T-helper 17 cell (primary cell): ENCODE measurements at places on chromosomes 7 and 10. TPM values are rescaled to one million over a fixed set of nuclear protein-coding genes. Genes with fewer than 3 reads are reported as not detected.

The TAS2R4 gene
- 0.37 TPM for total RNA-seq

The ADCYAP1R1 gene
- total RNA-seq = not detected

The ZPBP gene
- not detected for total RNA-seq

DNA sequence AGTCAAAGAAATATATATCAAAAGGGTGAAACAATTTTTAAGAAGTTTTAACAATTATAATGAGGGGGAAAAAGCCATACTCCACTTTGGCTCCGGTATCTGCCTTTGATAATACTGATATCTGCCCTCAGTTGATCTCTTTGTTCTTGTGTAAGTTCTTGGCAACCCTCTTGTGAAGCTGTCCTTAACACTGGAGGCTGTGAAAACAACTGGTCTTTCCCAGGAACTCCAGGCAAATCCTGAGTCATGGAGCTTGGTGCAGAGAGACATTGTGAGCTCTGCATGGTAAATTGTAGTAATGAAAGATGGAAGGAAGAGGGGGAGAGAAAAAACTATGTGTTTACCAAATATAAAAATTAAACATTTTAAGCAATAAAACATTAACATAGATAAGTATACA is 11.9 kb upstream of the ERVW-1 start:
- H3K27me3 ChIP-seq = no peaks in the 10 kb centered on the region
- H3K4me3 ChIP-seq = no peak overlapping the region
- DNase-seq = no peak
- peaks cover 2% of the 10 kb centered on the region for H3K36me3 ChIP-seq
- H3K4me1 ChIP-seq = no peaks in the 10 kb centered on the region

The TMEM26 gene
- not detected for total RNA-seq

The ELMO1 gene
- total RNA-seq = 160 TPM

The VWC2 gene
- not detected for total RNA-seq

GRCh38 chr10:22017283-22018020 is 13.9 kb upstream of the DNAJC1 start:
- no peak overlapping the region for H3K27ac ChIP-seq
- peaks cover 2% of the 10 kb centered on the region for H3K36me3 ChIP-seq
- peaks cover 8% of the 10 kb centered on the region for H3K4me1 ChIP-seq
- H3K4me3 ChIP-seq = no peak overlapping the region
- no peak for DNase-seq
- H3K27me3 ChIP-seq = peaks cover 33% of the 10 kb centered on the region

DNA sequence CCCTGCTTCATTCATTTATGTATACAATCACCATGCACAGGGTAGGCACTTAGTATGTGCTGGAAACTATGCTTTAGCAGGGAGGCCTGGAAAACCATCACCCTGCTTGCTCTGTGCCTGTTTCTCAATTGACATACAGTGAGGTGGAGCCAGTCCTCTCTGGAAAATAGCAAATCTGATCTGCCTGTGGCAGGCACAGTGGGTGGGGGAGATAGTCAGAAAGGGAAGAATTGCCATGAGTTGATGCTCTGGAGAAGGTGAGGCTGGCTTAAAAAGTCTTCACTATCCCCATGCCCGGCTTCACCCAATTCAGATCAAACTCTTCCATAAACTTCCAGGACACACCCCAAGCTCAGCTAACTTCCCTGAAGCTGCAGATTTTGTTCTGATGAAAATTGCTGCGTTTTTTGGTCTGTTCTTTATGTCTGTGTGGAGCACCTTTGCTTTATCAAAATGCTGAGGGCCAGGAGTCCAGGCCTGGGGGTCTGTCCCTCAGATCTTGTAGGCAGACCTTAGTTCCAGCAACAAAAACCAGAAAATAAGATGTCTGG is 84.8 kb downstream of the ANK3 start:
- H3K27ac ChIP-seq = no peak overlapping the region
- no peak for DNase-seq
- H3K27me3 ChIP-seq = no peaks in the 10 kb centered on the region
- peaks cover 6% of the 10 kb centered on the region for H3K4me1 ChIP-seq
- H3K4me3 ChIP-seq = no peak overlapping the region

- no peak overlapping the region for H3K27ac ChIP-seq
- no peaks in the 10 kb centered on the region for H3K27me3 ChIP-seq
- no peak for DNase-seq
- H3K4me1 ChIP-seq = no peaks in the 10 kb centered on the region
- no peaks in the 10 kb centered on the region for H3K36me3 ChIP-seq
Observed at GRCh38 chr7:158237672-158238335, 349.8 kb downstream of the PTPRN2 start.

GRCh38 chr7:148547951-148548350 is 42.6 kb upstream of the C7orf33 start:
- H3K27me3 ChIP-seq = peaks cover 5% of the 10 kb centered on the region
- H3K27ac ChIP-seq = no peak overlapping the region
- H3K4me3 ChIP-seq = no peak overlapping the region
- no peaks in the 10 kb centered on the region for H3K36me3 ChIP-seq
- DNase-seq = no peak

The CCL24 gene
- total RNA-seq = not detected

DNA sequence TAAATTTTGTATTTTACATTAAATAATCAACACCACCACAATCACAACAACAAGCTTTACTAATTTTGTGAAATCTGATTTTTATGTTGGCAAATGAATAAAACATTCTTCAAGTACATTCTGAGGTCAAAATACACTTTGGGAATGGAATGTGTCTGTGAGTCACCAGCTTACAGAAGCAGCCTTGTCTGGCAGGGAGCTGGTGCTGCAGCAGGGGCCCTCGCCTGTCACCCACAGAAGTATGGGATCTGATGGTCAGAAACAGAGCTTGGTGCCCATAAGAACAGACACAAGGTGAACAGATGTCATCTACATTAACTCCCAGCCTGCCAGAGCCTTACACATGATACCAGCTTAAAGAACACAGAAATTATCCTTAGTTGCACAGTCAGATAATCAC is 496.9 kb downstream of the CCSER2 start:
- no peak overlapping the region for H3K27ac ChIP-seq
- no peak overlapping the region for H3K4me3 ChIP-seq
- DNase-seq = no peak
- no peaks in the 10 kb centered on the region for H3K36me3 ChIP-seq
- H3K4me1 ChIP-seq = peaks cover 2% of the 10 kb centered on the region

DNA sequence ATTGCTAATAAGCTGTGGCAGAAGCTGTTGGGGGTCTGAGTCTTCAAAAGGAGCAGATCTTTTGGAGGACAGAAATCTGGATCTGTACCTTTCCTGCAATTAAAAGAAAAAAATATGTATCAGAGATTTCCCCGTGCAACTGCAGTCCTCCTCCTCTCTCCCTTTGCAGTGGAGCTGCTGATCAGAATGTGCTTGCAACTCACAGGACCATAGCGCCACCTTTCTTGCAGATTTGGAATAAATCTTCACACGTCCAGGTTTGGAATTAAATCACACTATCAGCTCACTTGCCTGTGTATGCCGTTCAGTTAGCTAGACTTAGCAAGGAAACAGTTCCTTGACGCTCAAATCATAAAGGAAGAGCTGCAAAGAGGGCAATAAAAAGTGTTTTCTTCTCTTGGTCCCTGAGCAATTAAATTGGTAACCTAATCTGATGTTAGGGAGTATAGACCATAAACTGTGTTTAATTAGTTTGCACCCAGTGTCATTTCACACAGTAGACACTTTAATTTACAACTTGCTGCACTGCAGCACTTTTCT is 77.4 kb downstream of the PON1 start:
- DNase-seq = no peak
- no peaks in the 10 kb centered on the region for H3K36me3 ChIP-seq
- H3K27ac ChIP-seq = no peak overlapping the region
- no peak overlapping the region for H3K4me3 ChIP-seq
- H3K4me1 ChIP-seq = peaks cover 2% of the 10 kb centered on the region
- peaks cover 25% of the 10 kb centered on the region for H3K27me3 ChIP-seq

GRCh38 chr10:122992031-122992585 is 11.9 kb downstream of the PSTK start:
- no peaks in the 10 kb centered on the region for H3K27me3 ChIP-seq
- H3K27ac ChIP-seq = no peak overlapping the region
- peaks cover 2% of the 10 kb centered on the region for H3K36me3 ChIP-seq
- peaks cover 6% of the 10 kb centered on the region for H3K4me1 ChIP-seq
- no peak overlapping the region for H3K4me3 ChIP-seq

GRCh38 chr7:13800694-13801448 is 188.6 kb downstream of the ETV1 start:
- H3K4me3 ChIP-seq = no peak overlapping the region
- no peaks in the 10 kb centered on the region for H3K36me3 ChIP-seq
- no peak for DNase-seq
- peaks cover 3% of the 10 kb centered on the region for H3K4me1 ChIP-seq
- H3K27me3 ChIP-seq = no peaks in the 10 kb centered on the region
- no peak overlapping the region for H3K27ac ChIP-seq

- peaks cover 2% of the 10 kb centered on the region for H3K27me3 ChIP-seq
- H3K36me3 ChIP-seq = no peaks in the 10 kb centered on the region
- H3K4me3 ChIP-seq = no peak overlapping the region
- H3K27ac ChIP-seq = no peak overlapping the region
- H3K4me1 ChIP-seq = peaks cover 8% of the 10 kb centered on the region
Observed at GRCh38 chr7:142870147-142870559, 15.3 kb downstream of the EPHB6 start.

- DNase-seq = no peak
- H3K27ac ChIP-seq = no peak overlapping the region
- no peaks in the 10 kb centered on the region for H3K36me3 ChIP-seq
- no peak overlapping the region for H3K4me3 ChIP-seq
- no peaks in the 10 kb centered on the region for H3K27me3 ChIP-seq
Observed at GRCh38 chr10:126949161-126949503, 43.9 kb downstream of the DOCK1 start.

The STN1 gene
- total RNA-seq = 47.0 TPM

DNA sequence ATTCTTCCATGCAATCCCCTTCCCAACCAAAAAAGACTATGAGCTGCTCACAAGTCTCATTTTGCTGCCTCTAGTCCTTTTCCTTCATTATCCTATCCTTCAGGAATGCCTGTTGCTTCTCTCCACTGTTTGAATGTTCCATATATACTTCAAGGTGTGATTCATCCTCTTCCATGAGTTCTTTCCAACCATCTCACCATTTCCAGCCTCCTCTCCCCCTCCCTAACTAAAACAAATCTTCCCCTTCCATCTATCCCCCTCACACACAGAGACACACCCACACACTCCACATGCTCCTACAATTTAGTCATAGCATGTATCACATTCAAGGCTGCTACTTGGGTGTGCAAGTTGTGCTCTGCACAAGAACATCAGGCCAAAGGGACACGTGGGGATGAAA is 254.3 kb downstream of the DYNC1I1 start:
- H3K27me3 ChIP-seq = peaks cover 39% of the 10 kb centered on the region
- no peak overlapping the region for H3K4me3 ChIP-seq

DNA sequence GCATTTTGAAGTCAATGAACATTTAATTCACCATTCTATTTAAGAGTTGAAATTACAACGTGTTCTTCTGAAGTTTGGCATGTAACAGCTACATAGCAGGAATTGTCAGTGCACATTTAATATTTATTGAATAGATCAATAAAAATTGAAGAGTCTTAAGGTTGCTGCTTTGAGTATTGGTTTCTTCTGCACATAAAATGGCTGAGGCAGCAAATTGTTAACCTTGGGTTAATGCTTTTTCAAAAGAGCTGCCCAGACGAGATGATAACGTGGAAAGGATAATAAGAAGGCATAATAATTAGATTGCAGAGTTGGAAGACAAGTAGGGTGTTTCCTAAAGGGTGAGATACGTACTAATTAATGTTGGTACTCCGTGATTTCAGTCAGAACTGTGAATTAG is 203.7 kb downstream of the AGMO start:
- H3K27me3 ChIP-seq = no peaks in the 10 kb centered on the region
- H3K4me1 ChIP-seq = no peaks in the 10 kb centered on the region
- no peak overlapping the region for H3K4me3 ChIP-seq
- no peak overlapping the region for H3K27ac ChIP-seq
- H3K36me3 ChIP-seq = no peaks in the 10 kb centered on the region

- no peak overlapping the region for H3K4me3 ChIP-seq
- no peak for DNase-seq
- no peak overlapping the region for H3K27ac ChIP-seq
- no peaks in the 10 kb centered on the region for H3K4me1 ChIP-seq
- peaks cover 2% of the 10 kb centered on the region for H3K36me3 ChIP-seq
- no peaks in the 10 kb centered on the region for H3K27me3 ChIP-seq
Observed at GRCh38 chr7:40716052-40716451, 581.2 kb downstream of the SUGCT start.

The FAM237B gene
- total RNA-seq = not detected

The CALML3 gene
- total RNA-seq = not detected

The RNLS gene
- 1.8 TPM for total RNA-seq

- peaks cover 2% of the 10 kb centered on the region for H3K4me1 ChIP-seq
- DNase-seq = no peak
- no peak overlapping the region for H3K27ac ChIP-seq
- no peaks in the 10 kb centered on the region for H3K27me3 ChIP-seq
- H3K36me3 ChIP-seq = no peaks in the 10 kb centered on the region
Observed at GRCh38 chr7:55413442-55413841, 48.3 kb downstream of the LANCL2 start.

GRCh38 chr7:73397521-73398281 is 35.9 kb upstream of the FZD9 start:
- no peaks in the 10 kb centered on the region for H3K36me3 ChIP-seq
- H3K27me3 ChIP-seq = peaks cover 33% of the 10 kb centered on the region
- no peak overlapping the region for H3K27ac ChIP-seq
- H3K4me1 ChIP-seq = peaks cover 2% of the 10 kb centered on the region

GRCh38 chr7:110898516-110898915 is 192.4 kb upstream of the LRRN3 start:
- H3K4me1 ChIP-seq = no peaks in the 10 kb centered on the region
- no peaks in the 10 kb centered on the region for H3K36me3 ChIP-seq
- H3K27ac ChIP-seq = no peak overlapping the region
- no peak overlapping the region for H3K4me3 ChIP-seq

GRCh38 chr10:92181575-92181974 is 109.3 kb downstream of the CPEB3 start:
- DNase-seq = no peak
- H3K27ac ChIP-seq = peak overlapping the region; percentile 32
- H3K4me3 ChIP-seq = no peak overlapping the region
- H3K36me3 ChIP-seq = peaks cover 3% of the 10 kb centered on the region
- H3K27me3 ChIP-seq = no peaks in the 10 kb centered on the region

The STK32C gene
- 7.1 TPM for total RNA-seq

The GPNMB gene
- total RNA-seq = not detected

GRCh38 chr7:76262683-76263402 is 39.6 kb upstream of the HSPB1 start:
- no peak overlapping the region for H3K27ac ChIP-seq
- peaks cover 52% of the 10 kb centered on the region for H3K27me3 ChIP-seq
- H3K4me3 ChIP-seq = no peak overlapping the region
- peaks cover 5% of the 10 kb centered on the region for H3K4me1 ChIP-seq
- peaks cover 2% of the 10 kb centered on the region for H3K36me3 ChIP-seq
- no peak for DNase-seq

The STAM gene
- 65.8 TPM for total RNA-seq

DNA sequence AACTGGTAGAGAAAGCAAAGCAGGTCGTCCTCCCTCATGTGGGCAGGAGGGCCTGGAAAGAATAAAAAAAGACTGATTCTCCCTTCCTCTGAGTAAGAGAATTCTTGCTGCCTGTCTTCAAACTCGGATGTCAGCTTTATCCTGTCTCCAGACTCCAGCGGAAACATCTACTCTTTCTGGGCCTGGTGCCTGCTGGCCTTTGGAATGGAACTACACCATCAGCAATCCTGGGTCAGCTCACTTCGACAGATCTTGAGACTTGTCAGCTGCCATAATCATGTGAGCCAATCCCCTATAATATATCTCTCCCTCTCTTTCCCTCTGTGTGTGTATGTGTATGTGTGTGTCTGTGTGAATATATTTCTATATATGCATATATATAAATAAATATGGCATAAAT is 411.0 kb upstream of the DPP6 start:
- H3K27me3 ChIP-seq = no peaks in the 10 kb centered on the region
- H3K27ac ChIP-seq = no peak overlapping the region
- H3K4me1 ChIP-seq = no peaks in the 10 kb centered on the region
- H3K36me3 ChIP-seq = no peaks in the 10 kb centered on the region
- no peak for DNase-seq
